ENCODE measurements at places on chromosomes 11 and 22. TPM values are rescaled to one million over a fixed set of nuclear protein-coding genes. Genes with fewer than 3 reads are reported as not detected.
A peak's percentile ranks its signal among the peaks of the same experiment; 100 is the strongest.

F2 gene
- not detected for total RNA-seq

ACTN3 gene
- 0.40 TPM for total RNA-seq

OR4D9 gene
- total RNA-seq = not detected

CHRM1 gene
- not detected for total RNA-seq

EFCAB6 gene
- 0.32 TPM for total RNA-seq

- H3K27me3 ChIP-seq = peaks cover 8% of the 10 kb centered on the region
- H3K27ac ChIP-seq = no peak overlapping the region
- DNase-seq = no peak
- no peak overlapping the region for H3K4me3 ChIP-seq
- no peaks in the 10 kb centered on the region for H3K4me1 ChIP-seq
These were observed 53.2 kb downstream of the TSPAN18 start for GRCh38 chr11:44779736-44780520.

DNA sequence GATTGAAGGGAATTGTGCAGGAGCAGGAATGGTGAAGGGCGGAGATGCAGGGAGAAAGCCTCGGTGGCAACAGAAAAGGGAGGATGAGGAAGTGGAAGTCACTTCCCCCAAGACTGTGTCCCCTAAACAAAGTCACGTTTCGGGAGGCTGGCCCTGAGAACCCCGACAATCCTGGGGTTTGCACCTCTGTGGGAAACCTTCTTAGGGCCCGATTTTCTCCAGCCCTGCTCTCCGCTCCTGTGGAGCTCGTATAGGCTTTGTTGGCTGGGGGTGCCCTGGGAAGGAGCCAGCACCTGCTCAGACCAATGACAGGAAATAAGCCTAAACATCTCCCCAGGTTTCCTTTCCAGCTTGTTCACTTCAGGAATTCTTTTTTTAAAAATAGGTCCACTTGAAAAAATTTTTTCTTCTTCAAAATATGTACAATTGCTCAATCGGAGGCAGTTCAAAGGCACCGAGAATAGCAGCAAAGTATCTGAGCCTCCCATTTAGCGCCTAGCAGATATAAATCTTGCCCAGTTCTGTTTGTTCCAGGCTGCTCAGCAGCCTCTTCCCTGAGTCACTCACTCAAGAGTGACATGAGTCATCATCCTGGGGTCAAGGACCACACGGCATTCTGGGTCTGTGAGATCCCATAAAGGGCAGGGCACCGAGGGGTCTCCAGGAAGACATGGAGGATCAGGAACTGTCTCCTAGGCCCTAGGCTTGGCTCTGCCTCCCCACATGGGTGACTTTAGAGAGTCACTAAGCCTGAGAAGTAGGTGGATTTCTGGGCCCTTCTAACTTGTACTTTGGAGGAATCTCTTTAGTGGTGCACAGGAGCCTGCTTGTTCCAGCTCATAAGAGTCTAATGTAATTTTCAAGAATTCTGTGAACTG, 34.0 kb downstream of the IRAG1 start:
- no peak overlapping the region for H3K4me3 ChIP-seq
- no peak for DNase-seq
- H3K36me3 ChIP-seq = no peaks in the 10 kb centered on the region
- H3K4me1 ChIP-seq = peaks cover 40% of the 10 kb centered on the region

DNA sequence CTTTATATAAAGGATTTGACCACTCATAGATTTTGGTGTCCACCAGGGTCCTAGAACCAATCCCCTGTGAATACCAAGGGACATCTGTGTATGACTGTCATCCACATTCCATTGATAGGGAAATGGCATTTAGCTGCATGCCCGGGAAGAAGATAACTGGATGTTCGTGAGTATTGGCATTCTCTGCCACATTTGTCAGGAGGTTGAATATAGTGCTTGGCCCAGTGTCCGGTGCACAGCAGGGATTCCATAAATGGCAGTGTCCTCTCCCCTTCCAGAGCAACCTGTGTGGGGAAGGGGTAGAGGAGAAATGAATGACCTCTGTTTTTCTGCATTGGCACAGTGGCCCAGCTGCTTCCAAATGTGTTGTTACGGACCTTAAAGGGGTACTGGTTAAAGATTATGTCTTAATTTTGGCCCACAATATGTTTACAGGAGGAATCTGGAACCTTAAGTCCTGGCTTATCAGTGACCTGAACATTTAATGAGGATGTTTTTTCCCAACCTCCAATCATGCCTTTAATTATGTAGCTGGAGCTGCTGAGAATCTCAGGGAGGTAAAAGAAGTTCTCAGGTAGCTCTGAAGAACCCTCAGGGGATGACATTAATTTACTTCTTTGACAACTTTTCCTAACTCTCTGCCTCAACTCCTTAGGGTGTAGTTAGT, 33.6 kb upstream of the OR4B1 start:
- no peaks in the 10 kb centered on the region for H3K36me3 ChIP-seq
- H3K27me3 ChIP-seq = peaks cover under 1% of the 10 kb centered on the region
- DNase-seq = no peak
- H3K27ac ChIP-seq = no peak overlapping the region
- no peaks in the 10 kb centered on the region for H3K4me1 ChIP-seq

DNA sequence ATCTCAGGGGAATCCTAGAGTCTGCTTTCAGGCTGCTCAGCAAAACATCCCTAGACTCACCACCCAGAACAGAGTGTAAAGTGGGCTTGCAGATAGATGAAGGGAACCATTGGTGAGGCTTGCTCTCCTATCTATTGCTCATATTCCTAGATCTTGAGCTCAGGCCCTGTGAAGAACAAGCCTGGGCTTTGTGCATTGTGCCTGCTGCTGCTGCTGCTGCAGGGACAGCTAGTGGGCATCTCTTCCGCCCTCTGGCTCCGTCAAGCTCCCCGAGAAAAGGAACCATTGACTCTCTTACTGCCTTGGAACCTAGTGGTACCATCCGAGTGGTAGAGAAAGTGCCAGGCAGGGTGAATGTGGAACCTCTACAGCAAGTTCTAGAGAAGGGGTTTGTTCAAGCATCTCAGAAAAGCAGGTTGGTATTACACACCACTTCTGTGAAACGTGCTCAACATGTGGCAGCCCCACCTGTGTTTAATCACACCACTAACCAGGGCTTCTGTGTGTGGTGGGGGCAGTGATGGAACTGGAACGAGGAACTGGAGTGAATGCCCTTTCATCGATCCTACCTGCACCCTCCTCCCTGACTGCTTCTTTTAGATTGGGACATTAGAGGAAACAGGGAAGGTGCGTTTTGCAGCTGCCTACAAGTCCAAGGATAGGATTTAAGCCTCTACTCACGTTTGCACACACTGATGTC, 4.4 kb downstream of the BACE1-AS start:
- DNase-seq = no peak

DNA sequence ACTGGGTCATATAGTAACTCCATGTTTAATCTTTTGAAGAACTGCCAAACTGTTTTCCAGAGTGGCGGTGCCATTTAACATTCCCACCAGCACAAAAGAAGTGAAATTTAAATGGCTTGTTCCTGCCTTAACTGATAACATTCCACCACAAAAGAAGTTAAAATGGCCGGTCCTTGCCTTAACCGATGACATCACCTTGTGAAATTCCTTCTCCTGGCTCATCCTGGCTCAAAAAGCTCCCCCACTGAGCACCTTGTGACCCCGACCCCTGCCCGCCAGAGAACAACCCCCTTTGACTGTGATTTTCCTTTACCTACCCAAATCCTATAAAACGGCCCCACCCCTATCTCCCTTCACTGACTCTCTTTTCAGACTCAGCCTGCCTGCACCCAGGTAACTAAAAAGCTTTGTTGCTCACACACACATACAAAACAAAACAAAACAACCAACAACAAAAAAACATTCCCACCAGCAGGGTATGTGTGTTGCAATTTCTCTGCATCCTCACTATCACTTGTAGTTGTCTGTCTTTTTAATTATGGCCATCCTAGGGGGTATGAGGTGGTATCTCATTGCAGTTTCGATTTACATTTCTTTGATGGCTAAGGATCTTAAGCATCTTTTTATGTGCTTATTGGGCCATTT, 109.0 kb downstream of the FAR1 start:
- no peak for DNase-seq
- H3K36me3 ChIP-seq = no peaks in the 10 kb centered on the region
- H3K4me1 ChIP-seq = no peaks in the 10 kb centered on the region
- peaks cover 17% of the 10 kb centered on the region for H3K27me3 ChIP-seq

GRCh38 chr22:36156515-36157419, 3.8 kb downstream of the APOL3 start:
- H3K4me3 ChIP-seq = peak overlapping the region; percentile 98
- H3K36me3 ChIP-seq = peaks cover 73% of the 10 kb centered on the region
- H3K4me1 ChIP-seq = peaks cover 83% of the 10 kb centered on the region
- H3K27ac ChIP-seq = peak overlapping the region; percentile 93
- no peaks in the 10 kb centered on the region for H3K27me3 ChIP-seq

DNA sequence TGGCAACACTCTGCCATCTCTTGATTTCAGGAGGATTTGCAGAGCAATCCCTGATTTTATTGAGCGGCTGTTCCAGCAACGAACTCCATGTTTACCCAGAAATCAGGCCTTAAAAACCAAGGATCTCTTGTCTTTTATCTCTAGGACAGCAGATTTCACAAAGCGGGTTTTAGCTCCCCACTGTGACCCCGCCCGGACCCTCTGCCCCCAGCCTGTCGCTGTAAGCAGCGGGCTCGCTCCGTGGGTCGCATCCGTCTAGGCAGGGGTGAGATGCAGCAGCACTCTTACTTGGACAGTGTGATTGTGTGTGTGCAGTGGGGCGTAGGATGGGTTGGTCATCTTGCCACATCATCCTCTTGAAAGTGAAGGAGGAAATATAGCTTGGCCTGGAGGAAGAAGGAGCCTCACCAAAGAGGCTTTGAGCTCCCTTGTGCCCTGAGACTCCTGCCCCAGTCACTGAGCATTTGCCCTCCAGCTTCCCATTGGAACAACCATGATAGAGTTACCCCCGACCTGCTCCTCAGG, 189.2 kb upstream of the TBCEL start:
- peaks cover 5% of the 10 kb centered on the region for H3K4me1 ChIP-seq
- H3K27me3 ChIP-seq = peaks cover 17% of the 10 kb centered on the region
- no peak for DNase-seq
- no peak overlapping the region for H3K4me3 ChIP-seq

GRCh38 chr11:100902454-100903141, 215.5 kb downstream of the ARHGAP42 start:
- no peaks in the 10 kb centered on the region for H3K27me3 ChIP-seq
- H3K27ac ChIP-seq = no peak overlapping the region
- no peak overlapping the region for H3K4me3 ChIP-seq
- DNase-seq = no peak

DNA sequence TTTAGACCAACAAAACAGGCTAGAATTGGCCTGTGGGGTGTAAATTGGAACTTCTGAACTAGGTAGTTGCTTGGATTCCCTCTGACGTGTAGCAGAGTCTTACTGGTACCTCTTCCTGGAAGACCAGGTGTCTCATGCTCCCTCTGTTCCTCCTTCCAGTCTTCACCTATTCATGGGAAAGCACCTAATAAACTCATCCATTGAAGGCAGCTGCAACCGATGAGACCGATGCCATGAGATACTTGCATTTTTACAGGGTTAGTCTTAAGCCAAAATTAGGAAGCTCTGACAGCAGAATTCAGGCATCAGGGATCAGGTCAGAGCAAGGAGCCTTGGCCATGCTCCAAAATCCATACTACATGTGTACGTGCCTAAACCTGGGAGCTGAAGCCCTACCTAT, 13.2 kb upstream of the HEPHL1 start:
- no peaks in the 10 kb centered on the region for H3K36me3 ChIP-seq
- H3K27me3 ChIP-seq = no peaks in the 10 kb centered on the region
- no peaks in the 10 kb centered on the region for H3K4me1 ChIP-seq
- no peak overlapping the region for H3K4me3 ChIP-seq
- H3K27ac ChIP-seq = no peak overlapping the region
- no peak for DNase-seq

DNA sequence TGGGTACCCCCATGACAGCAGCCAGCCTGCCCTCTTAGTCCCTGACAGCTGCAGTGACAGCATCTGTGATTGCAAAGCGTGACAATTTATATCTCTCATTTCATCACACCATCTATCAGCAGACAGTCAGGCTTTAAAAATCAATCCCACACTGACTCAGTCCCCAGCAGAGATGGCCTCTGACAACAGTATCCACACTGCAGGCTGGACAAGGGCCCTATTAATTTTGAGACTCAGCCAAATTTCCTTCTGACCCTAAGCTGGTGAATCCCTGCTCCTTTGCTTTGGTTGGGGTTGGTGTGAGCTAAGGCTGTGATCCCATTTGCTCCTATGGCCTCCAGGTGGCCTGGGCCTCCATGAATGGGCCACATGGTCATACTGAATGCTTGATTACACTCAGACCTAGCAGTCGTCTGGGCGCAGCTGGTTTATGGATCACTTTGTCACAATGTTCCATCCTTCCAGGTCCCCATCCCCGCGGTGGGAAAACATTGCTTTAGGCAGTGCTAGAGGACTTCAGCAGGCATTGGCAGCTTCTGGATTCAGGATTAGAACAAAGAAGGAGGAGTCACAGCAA, 68.2 kb upstream of the B3GAT1 start:
- no peak overlapping the region for H3K4me3 ChIP-seq
- no peak overlapping the region for H3K27ac ChIP-seq
- H3K36me3 ChIP-seq = no peaks in the 10 kb centered on the region
- DNase-seq = no peak

GRCh38 chr11:60165538-60165937, 17.3 kb downstream of the MS4A6A start:
- H3K4me3 ChIP-seq = no peak overlapping the region
- DNase-seq = no peak
- H3K27ac ChIP-seq = no peak overlapping the region
- H3K4me1 ChIP-seq = peaks cover 10% of the 10 kb centered on the region
- peaks cover 7% of the 10 kb centered on the region for H3K27me3 ChIP-seq

GRCh38 chr11:76361374-76361773, 19.6 kb downstream of the THAP12 start:
- H3K27me3 ChIP-seq = no peaks in the 10 kb centered on the region
- no peak for DNase-seq
- H3K4me3 ChIP-seq = no peak overlapping the region
- H3K36me3 ChIP-seq = peaks cover 39% of the 10 kb centered on the region
- no peak overlapping the region for H3K27ac ChIP-seq
- H3K4me1 ChIP-seq = peaks cover 13% of the 10 kb centered on the region

DNA sequence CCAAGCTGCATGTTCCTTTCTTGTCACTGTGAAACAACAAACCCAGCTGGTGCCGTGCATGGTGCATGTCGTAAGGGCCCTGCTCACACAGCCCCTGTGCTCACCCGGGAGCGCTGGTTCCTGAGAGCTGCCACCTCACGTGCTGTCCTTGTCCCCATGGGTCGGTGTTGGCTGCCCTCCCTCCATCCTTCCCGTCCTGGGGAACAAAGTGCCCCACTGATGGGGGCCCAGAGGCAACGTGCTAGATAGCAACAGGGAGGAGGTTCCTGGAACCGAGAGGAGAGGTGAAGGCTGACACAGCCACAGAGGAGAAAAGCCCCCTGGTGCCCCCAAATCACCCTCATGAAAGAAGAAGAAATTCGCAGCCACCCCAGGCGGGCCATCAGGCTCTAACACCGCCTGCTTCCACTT, 56.6 kb upstream of the SLC22A12 start:
- no peak overlapping the region for H3K27ac ChIP-seq
- peaks cover 45% of the 10 kb centered on the region for H3K27me3 ChIP-seq
- no peaks in the 10 kb centered on the region for H3K36me3 ChIP-seq
- H3K4me3 ChIP-seq = no peak overlapping the region

DNA sequence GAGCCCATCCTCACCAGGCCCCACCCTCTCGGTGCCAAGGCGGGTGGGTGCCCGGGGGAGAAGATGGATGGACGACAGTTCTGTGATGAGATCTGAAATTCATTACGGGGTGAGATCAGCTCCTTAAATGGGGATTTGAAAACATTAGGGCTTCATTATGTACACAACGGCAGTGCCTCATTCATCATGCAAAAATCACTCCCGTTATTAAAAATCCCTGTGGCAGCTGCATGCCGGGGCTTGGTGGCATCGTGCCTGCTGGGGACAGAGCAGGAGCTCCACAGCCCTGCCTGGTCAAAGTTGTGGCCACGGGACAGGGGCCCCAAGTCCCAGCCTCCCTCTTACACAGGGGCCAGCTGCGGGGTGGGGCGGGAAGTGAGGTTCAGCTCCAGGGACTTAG, 20.2 kb downstream of the OTUB1 start:
- H3K27ac ChIP-seq = no peak overlapping the region
- H3K36me3 ChIP-seq = no peaks in the 10 kb centered on the region
- DNase-seq = no peak
